ENCODE measurements at places on chromosomes 11 and 22.

DNA sequence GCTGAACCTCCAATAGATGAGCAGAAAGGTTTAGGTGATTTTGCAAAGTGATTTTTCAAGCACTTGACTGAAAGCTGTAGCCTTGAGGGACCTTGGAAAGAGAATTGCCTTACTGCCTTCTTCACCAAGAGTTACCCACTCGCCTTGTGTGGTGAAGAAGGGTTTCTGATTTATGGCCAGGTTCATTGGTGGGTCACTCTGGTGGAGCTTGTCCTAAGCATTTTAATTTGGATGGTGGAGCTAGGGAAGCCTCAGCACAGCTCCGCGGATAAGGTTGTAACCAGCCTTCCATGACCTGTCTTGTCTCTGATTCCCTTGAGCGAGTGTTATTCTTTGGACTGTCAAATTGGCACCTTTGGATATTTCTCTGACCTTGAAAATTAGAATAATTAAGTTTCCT is 226.4 kb downstream of the FAT3 start:
- H3K4me3 ChIP-seq: no peak overlapping the region
- DNase-seq: no peak
- no peaks in the 10 kb centered on the region for H3K36me3 ChIP-seq
- H3K27ac ChIP-seq: no peak overlapping the region
- peaks cover 14% of the 10 kb centered on the region for H3K4me1 ChIP-seq

- no peaks in the 10 kb centered on the region for H3K27me3 ChIP-seq
- no peak overlapping the region for H3K27ac ChIP-seq
- peaks cover 21% of the 10 kb centered on the region for H3K36me3 ChIP-seq
- DNase-seq: no peak
These were observed 11.9 kb upstream of the MDK start for GRCh38 chr11:46369458-46370152.

DNA sequence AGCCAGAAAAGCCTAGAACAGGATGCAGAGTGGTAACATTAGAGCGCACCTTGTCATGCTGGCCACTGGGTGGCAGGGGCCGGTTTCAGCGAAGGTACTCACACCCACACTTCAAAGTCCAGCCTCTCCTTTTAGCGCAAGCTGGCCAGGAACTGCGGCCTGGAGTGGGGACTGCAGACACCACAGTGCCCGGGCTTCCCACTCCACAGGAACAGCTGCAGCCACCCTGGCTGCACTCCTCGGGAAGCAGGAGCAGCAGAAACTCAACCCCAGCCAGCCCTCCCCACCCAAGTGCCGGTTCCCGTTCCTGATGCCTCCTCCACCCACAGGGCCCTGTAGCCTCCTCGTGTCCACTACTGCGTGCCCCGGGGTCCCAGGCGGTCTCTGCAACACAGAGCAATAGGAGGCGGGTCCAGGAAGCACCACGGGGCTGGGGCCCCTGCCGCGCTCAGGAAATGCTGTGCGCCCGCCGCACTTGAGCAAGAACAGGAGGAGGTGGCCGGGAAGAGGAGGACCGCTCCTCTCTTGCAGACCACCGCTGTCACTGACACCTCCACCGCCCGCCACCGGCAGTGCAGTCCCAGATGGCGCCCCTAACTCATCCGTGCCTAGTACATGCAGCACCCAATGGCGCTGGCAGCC is 2.2 kb downstream of the RFPL2 start:
- H3K27me3 ChIP-seq: peaks cover 8% of the 10 kb centered on the region
- H3K27ac ChIP-seq: no peak overlapping the region
- H3K4me3 ChIP-seq: peak overlapping the region; percentile 32
- no peaks in the 10 kb centered on the region for H3K36me3 ChIP-seq
- H3K4me1 ChIP-seq: peaks cover 3% of the 10 kb centered on the region
- no peak for DNase-seq

DNA sequence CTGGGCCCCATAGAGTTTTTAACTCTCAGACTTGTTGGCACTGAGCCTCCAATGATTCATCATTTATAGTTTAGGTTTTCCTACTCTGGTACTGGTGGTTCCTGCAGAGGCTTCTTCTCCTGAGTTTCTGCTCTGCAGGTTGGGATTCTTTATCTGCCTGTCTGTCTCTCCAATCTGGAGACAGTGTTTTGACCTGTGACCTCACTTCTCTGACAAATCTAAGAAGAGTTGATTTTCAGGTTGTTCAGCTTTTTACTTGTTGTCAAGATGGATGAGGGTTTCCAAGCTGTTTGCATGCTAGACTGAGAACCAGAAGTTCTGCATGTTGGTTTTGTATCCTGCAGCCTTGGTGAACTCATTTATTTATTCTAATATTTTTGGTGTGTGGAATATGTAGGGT is 63.9 kb downstream of the JAM3 start:
- H3K27me3 ChIP-seq: peaks cover 5% of the 10 kb centered on the region
- no peaks in the 10 kb centered on the region for H3K36me3 ChIP-seq
- no peaks in the 10 kb centered on the region for H3K4me1 ChIP-seq
- H3K4me3 ChIP-seq: no peak overlapping the region
- H3K27ac ChIP-seq: no peak overlapping the region
- no peak for DNase-seq

DNA sequence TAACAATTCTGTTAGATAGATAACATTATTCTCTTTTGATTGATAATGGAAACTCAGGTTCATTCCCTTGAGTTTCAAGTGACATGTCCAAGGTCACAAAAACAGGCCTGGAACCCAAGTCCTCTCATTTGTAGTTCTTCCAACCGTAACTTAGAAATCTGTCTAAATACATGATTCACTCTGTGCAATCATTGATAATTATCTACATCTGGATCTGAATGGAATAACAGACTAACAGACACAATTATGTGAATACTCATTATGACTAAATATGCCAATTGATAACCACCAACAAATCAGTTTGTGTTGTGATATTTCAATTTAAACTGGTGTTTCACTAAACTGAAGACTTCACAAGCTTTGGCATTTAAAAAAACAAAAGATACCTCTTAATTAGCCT is 71.0 kb downstream of the RBFOX2 start:
- H3K27me3 ChIP-seq: no peaks in the 10 kb centered on the region
- no peaks in the 10 kb centered on the region for H3K4me1 ChIP-seq
- H3K36me3 ChIP-seq: no peaks in the 10 kb centered on the region

- H3K27ac ChIP-seq: no peak overlapping the region
- H3K36me3 ChIP-seq: peaks cover 89% of the 10 kb centered on the region
- no peak overlapping the region for H3K4me3 ChIP-seq
These were observed 74.9 kb downstream of the MORC2 start for GRCh38 chr22:30893434-30894370.

- no peak overlapping the region for H3K27ac ChIP-seq
- no peaks in the 10 kb centered on the region for H3K36me3 ChIP-seq
- no peaks in the 10 kb centered on the region for H3K4me1 ChIP-seq
- H3K27me3 ChIP-seq: no peaks in the 10 kb centered on the region
These were observed 5.9 kb upstream of the GRAMD4 start for GRCh38 chr22:46614025-46614931.

DNA sequence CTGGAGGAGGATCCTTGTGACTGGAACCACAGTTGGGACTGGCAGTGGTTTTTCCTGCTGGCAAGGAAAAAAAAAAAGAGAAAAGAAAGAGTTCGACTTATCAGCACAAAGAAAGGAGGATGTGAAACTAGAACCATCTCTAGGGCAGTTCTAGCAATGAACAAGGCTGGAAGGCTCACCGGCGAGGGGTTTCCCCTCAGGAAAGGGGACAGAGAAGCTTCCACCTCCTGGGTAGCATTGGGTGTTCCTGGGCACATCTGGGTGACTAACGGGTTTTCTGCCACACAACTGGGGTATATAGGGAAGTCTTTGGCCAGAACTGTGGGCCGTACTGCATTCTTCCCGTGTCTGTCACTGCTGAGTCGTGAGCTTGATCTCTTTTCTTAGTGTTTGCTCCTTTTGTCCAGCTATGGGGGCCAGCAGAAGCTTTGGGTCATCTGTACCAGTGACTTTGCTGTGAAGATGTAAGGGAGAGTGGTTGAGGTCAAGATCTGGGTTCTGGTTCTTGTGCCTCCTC is 109.4 kb upstream of the OR4B1 start:
- no peaks in the 10 kb centered on the region for H3K27me3 ChIP-seq
- no peaks in the 10 kb centered on the region for H3K4me1 ChIP-seq
- H3K4me3 ChIP-seq: no peak overlapping the region
- no peak for DNase-seq

DNA sequence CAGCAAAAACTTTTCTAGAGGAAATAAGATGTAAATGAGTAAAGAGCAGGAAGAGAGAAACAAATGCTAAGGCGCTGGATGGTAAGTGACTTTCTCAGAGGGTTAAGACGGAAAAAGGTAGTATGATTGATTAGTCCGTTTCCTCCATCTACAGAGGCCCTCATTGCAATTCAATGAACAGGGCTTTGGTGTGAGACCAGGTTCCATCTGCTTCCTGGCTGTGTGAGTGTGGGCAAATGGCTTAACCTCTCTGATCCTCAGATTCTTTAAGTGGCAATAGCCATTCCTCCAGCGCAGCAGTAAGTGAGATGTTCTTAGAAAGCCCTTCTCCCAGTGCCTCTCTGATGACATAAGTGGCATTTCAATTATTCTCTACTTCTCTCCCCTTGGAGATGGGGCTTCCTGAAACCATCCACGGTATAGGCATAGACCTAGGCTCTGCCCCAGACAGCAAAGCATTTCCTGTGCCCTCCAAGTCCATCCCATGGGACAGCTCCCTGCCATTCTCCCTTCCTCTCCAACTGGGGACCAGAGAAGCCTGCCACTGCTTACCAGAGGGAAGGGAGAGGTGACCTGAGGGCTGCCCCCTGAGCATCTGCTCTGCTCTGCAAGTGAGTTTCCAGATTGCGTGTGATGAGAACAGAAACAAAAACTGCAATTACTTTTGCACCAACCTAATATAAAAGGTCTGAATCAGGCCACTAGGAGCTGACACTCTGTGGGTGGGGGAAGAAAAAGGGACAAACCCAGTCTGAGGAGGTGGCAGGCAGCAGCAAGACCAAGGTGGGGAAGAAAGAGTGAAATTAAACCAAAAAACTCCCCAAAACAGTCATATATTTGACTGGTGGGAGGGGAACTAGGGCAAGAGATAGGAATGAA is 12.7 kb upstream of the CD44 start:
- no peak overlapping the region for H3K27ac ChIP-seq
- H3K4me3 ChIP-seq: no peak overlapping the region
- no peaks in the 10 kb centered on the region for H3K36me3 ChIP-seq
- no peaks in the 10 kb centered on the region for H3K27me3 ChIP-seq
- no peak for DNase-seq
- H3K4me1 ChIP-seq: no peaks in the 10 kb centered on the region

DNA sequence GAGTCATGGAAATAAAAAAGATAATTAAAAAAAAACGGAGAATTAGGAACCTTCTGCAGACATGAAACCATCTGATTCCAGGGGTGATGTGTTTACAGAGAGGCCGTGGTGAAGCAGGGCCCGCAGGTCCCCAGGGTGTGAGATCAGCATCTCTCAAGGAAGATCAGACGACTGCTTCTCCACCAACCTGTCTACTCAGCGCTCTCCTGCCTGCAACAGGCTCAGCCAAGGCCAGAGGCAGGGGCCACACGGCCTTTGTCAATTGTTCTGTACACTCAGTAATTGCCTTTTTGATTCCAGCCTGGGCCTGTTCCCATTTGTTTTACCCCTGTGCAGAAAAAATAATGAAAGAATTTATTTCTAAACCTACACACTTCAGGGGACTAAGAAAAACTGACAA is 124.6 kb downstream of the NXPE2 start:
- DNase-seq: no peak
- no peak overlapping the region for H3K4me3 ChIP-seq

- H3K27me3 ChIP-seq: no peaks in the 10 kb centered on the region
- no peaks in the 10 kb centered on the region for H3K4me1 ChIP-seq
- H3K36me3 ChIP-seq: no peaks in the 10 kb centered on the region
- no peak overlapping the region for H3K4me3 ChIP-seq
- no peak for DNase-seq
- no peak overlapping the region for H3K27ac ChIP-seq
These were observed 166.2 kb downstream of the FAT3 start for GRCh38 chr11:92390783-92391182.

- no peaks in the 10 kb centered on the region for H3K4me1 ChIP-seq
- no peak for DNase-seq
- no peaks in the 10 kb centered on the region for H3K27me3 ChIP-seq
- H3K27ac ChIP-seq: no peak overlapping the region
- H3K4me3 ChIP-seq: no peak overlapping the region
These were observed 21.6 kb downstream of the IMMP1L start for GRCh38 chr11:31487848-31488247.

- H3K27me3 ChIP-seq: no peaks in the 10 kb centered on the region
- H3K4me1 ChIP-seq: no peaks in the 10 kb centered on the region
- H3K36me3 ChIP-seq: no peaks in the 10 kb centered on the region
- no peak for DNase-seq
These were observed 155.2 kb downstream of the DCDC1 start for GRCh38 chr11:31214372-31214771.

GRCh38 chr22:33986167-33986771 is 66.0 kb upstream of the LARGE1 start:
- no peak overlapping the region for H3K4me3 ChIP-seq
- no peaks in the 10 kb centered on the region for H3K36me3 ChIP-seq
- H3K4me1 ChIP-seq: no peaks in the 10 kb centered on the region
- H3K27me3 ChIP-seq: no peaks in the 10 kb centered on the region

DNA sequence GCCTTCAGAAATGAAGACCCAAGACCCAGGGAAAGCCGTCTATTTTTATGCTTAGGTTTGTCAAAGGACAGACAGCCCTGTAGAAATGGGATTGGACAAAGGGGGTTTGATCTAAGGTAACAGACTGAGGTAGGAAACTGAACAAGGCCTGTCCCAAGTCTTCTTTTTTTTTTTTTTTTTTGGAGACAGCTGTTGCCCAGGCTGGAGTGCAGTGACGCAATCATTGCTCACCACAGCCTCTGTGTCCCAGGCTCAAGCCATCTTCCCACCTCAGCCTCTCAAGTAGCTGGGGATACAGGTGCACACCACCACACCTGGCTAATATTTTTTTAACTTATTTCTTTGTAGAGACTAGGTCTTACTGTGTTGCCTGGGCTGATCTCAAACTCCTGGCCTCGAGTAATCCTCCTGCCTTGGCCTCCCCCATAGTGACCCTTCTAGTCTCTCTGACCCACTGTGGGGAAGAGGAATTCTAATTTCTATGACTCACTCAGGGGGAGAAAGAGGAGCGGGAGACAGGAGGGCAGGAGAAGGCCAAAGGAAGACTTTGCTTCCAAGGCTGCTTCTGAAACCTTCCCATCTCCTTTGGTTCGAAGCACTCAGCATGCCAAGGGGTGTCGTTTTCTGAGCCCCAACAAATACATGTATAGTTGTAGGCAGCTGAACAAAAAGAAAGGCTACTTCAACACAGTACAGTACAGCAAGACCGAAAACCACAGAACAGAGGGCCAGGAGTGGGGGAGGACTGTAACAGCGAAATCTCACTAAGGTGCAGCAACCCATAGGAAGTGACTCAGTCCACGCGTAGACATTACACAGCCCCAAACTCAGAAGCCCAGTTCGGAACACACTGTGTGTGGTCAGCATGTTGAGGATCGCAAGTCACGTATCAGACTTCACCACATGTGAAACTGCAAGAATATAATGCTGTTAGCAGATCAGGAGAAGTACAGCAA is 872 bp downstream of the TMA7B start:
- no peaks in the 10 kb centered on the region for H3K36me3 ChIP-seq
- peak overlapping the region; percentile 41 for H3K27ac ChIP-seq
- no peaks in the 10 kb centered on the region for H3K27me3 ChIP-seq
- peaks cover 9% of the 10 kb centered on the region for H3K4me1 ChIP-seq

Measured in RWPE2 (cell line).